Vagina (tissue), 2 donors: ENCODE measurements at places on chromosomes 6 and 20.

DNA sequence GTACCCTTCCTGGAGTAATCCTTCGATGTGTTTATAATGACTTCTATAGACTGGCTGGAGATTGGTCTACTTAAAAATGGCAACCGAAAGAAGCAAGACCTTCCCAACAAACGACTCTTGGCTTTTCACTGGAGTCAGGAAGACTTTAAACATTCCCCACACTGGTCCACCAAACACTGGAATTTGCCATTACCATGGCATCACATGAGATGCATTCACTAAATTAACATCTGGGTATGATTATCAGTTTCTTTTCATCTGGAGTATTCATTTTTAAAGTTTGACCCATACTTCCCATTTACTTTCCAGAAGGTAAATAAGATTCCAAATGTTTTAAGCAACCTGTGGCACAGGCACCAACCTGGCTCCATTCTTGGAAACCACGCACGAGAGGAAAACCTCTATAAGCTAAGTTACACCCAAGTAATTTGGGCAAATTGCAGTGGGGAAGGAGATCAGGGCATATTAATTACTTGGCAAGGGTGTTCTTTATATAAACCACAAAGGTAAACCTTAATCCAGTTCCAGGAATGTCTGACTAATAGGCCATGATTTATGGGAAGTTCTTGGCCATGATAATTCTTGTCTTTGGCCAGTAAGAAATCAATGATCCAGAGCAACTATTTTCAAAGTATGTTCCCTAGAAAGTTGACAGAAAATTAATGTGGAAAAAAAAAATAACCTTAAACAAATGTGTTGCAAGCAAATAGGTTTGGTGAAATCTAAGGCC lies 190.0 kb upstream of the COL21A1 start:
- DNase-seq: no peak

DNA sequence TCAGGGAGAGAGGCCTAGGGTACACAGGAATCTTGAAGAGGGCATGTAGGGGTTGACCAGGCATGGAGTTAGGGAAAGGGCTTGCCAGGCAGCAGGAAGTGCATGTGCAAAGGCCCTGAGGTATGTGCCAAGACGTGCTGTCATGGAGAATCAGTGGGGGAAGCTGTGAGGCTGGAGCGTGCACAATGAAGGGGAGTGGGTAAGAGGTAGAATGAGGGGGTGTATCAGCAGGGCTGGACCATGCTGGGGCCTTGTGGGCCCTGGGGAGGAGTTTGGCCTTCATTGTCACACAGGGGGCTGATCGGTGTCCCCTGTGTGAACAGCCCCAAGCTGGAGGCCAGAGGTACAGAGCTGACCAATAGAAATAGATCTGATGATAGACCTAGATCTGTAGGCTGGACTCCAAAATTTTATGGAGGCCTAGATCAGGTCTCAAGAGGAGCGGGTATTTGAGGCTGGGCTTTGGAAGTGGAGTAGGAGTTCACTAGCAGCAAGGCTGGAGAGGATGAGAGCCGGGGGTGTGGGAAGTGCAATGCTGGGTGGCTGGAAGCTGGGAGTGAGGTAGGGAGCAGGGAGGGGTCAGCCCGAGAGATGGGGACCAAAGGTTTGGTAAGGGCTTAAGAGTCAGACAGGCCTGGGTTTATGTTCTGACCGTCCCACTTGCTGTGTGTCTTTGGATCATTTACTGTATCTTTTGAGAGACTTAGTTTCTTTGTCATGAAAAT lies 3.0 kb downstream of the SRC start:
- DNase-seq: no peak

DNA sequence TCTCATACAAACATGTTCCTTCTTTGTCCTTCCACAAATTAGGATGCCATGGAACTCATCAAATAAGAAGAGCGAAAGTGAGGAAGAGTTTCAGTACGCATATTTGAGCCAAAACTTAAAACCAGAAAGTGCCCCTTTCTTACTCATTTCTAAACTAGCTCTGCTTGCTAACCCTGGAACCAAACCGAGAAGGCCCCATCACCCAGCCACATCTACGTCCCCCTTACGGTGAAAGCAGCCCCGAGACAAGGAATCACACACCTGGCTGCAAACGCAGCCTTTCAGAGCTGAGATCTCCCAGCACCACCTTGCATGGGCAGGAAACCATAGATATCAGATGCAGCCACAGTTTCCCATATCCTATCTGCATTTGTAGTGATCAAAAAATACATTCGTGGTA lies 28.5 kb downstream of the TRERF1 start:
- DNase-seq: no peak

GRCh38 chr6:322940-323729 lies 30.8 kb downstream of the DUSP22 start:
- DNase-seq: no peak

GRCh38 chr20:4600308-4601014 lies 121.2 kb upstream of the PRND start:
- no peak for DNase-seq

GRCh38 chr20:19256085-19256484 lies 43.6 kb downstream of the SLC24A3 start:
- DNase-seq: no peak

DNA sequence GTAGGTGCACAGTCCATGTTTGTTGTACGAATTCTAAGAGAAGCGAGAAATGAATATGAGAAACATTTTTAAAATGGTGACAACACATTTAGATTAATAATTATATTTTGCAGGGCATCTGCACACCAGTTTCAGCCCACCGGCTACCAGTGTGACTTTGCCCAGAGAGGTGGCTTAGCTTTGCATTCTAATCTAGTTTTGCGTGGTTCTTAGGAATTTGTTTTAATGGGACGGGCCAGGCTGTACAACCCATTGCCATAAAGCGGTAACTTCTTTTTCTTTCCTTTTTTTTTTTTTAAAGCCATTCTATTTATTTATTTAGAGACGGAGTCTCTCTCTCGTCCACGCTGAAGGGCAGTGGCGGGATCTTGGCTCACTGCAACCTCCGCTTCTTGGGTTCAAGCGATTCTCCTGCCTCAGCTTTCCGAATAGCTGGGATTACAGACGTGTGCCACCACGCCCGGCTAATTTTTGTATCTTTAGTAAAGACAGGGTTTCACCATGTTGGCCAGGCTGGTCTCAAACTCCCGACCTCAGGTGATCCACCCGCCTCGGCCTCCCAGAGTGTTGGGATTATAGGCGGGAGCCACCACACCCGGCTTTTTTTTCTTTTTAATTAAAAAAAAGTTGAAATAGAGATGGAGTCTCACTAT lies 829 bp downstream of the MANBAL start:
- DNase-seq: no peak

DNA sequence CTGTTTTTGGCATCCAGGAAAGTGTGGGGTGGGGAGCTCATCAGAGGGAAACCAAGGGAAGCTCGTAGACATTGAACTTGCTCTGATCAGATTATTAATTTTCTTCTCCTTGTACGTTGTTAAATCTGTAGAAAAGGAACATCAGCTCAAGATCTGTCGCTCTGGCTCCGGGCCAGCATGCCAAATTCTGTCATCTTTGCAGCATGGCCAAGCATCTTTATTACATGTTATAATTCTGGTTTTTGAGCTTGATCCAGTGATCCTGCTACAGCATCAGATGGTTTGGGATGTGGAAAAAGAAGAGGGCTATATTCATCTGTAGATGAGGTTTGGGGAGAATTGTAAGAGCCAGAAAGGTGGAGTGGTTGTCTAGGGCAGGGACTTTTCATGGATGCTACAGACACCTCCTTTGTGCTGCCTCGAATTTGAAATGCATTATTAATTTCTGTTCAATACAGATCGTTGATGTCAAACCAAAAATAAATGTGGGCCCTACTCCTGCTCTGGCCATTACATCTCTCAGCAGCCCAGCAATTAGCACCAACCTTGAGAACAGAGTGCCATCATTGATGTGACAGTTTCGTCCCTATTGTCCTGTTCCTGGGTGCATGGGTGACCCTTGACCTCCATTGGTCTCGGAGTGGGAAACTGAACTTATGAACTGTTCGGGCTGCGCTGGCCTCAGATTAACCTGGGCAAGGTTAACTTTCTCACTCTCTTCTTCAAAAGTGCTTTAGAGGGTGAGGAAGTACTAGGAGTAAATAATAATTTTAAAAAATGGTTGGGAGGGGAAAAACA lies 250.8 kb downstream of the SOX4 start:
- DNase-seq: no peak

DNA sequence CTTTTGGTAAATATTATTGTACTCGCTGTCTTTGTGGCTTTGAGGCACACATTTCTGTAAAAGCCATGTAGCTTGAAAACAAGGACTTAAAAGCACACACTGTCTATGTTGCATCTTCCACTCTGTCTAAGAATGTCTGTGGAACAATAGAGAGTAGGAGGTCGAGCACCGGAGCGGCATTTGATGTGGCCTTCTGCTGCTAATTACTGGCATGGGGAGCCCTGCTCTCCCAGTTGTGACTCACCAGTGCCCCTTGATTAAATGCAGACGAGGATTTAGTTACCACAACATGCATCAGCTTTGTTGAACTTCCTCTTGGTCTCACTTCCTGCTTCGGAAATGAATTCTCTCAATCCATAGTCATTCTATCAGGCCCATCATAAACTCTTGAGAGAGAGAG lies 680.7 kb upstream of the SLC35B3 start:
- DNase-seq: no peak

GRCh38 chr6:133392015-133392414 lies 150.9 kb downstream of the EYA4 start:
- no peak for DNase-seq

DNA sequence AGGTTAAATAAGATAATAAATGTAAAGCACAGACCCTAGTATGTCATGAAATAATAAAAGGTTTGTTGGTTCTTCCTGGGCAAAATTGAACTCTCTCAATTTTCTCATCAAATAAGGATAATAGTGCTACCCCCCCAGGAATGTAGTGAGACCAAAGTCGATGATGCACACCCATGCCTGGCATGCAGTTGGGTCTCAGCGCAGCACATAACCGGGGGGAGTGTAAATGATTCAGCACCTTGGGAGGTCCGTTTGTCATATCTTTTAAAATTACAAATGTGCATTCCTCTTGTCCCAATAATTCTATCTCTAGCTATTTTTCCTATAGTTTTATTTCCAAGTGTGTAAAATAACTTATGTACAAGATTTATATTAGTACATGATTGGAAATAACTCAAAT lies 31.3 kb upstream of the CCDC167 start:
- DNase-seq: no peak

GRCh38 chr6:144675231-144675861 lies 390.2 kb downstream of the UTRN start:
- no peak for DNase-seq

GRCh38 chr6:140403020-140403419 lies 1028.6 kb upstream of the CITED2 start:
- DNase-seq: no peak

DNA sequence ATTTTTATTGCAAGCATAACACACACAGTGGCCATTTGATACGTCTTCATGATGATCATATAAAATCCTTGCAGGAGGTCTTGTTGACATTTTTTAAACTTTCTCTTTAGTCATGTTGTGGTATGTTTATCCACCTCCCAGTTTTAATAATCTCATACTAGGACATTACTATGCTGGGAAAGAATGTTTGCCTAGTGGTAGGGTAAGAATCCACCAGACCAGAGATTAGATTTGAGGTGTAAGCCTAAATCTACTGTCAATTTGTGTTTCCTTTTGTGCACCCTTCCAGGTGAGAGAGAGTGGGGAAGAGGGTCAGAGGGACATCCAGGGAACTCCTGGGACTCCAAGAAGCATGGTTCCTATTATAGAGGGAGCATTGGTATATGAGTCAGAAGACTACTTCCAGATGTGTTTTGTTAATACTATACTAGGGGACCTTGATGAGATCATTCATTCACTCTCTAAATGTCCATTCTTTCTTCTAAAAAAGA lies 298.3 kb upstream of the SASH1 start:
- DNase-seq: no peak

- no peak for DNase-seq
These were observed 228.0 kb upstream of the TAB2 start for GRCh38 chr6:149089510-149089909.

DNA sequence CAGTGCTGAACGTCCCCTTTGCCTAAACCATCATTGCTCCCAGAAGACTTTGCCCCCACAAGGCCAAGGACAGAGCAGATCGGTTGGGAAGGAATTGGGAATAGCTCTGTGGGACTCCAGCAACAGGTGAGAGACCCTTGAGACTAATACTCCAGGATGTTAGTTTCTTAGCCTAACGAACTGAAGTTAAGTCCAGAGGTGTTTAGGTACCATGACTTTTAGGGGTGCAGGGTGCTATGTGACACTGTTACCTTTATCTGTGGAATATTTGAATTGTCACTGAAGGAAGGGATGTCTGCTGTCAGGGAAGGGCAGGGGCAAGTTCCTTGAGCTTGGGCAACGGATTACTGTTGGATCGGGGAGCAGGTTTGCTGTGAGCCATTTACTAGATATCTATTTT lies 1.9 kb downstream of the BLCAP start:
- no peak for DNase-seq

- DNase-seq: no peak
These were observed 46.3 kb downstream of the HIVEP1 start for GRCh38 chr6:12058172-12058961.

GRCh38 chr20:56014998-56015397 lies 9.7 kb upstream of the CBLN4 start:
- no peak for DNase-seq

GRCh38 chr6:28135393-28135792 lies 6.3 kb upstream of the ZKSCAN8 start:
- no peak for DNase-seq

GRCh38 chr6:167396068-167396658 lies 71.3 kb downstream of the TTLL2 start:
- no peak for DNase-seq

DNA sequence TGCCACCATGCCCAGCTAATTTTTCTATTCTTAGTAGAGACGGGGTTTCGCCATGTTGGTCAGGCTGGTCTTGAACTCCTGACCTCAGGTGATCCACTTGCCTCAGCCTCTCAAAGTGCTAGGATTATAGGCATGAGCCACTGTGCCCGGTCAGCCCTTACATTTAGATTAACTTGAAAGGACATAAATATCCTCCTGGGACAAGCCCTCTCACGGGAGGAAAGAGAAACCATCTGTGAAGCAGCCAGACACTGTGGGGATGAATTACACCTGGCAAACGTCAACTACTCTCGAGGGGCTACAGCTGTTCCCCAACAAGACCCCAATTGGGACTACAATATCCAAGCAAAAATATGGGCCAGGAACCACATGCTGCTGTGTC lies 32.7 kb upstream of the SAMHD1 start:
- DNase-seq: no peak

GRCh38 chr6:86712039-86712438 lies 225.3 kb upstream of the HTR1E start:
- no peak for DNase-seq
